ENCODE measurements at places on chromosomes 5 and 9. TPM values are rescaled to one million over a fixed set of nuclear protein-coding genes. Genes with fewer than 3 reads are reported as not detected.
A peak's percentile ranks its signal among the peaks of the same experiment; 100 is the strongest.

DNA sequence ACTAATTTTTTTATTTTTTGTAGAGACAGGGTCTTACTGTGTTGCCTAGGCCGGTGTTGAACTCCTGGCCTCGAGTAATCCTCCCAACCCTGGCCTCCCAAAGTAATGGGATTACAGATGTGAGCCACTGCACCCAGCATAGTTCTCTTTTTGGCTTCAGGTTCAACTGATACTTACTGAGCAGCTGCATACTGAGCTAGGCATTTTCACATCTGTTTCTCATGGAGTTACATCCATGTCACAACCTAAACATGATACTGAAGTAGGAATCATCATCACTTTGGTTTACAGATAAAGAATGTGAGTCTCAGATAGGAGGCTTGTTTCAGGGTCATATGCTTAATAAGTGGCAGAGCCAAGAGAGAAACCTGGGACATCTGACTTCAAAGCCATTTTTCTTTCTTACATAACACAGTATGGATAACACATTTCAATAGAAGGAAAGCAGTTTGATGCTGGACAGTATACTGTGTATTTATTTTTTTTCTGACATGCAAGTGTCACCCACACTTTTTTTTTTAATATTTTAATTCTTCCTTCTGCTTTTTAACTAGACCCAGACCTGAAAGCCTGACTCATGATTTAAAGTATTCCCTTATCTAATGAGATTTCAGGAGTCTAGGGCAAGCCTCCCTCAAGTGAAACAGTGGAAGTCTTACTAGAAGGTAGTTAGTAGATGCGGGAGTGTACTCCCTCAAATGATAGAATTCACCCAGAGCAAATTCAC lies 90.8 kb downstream of the HACD4 start:
- no peak for DNase-seq
- no peak overlapping the region for H3K27ac ChIP-seq
- H3K27me3 ChIP-seq = no peaks in the 10 kb centered on the region

DNA sequence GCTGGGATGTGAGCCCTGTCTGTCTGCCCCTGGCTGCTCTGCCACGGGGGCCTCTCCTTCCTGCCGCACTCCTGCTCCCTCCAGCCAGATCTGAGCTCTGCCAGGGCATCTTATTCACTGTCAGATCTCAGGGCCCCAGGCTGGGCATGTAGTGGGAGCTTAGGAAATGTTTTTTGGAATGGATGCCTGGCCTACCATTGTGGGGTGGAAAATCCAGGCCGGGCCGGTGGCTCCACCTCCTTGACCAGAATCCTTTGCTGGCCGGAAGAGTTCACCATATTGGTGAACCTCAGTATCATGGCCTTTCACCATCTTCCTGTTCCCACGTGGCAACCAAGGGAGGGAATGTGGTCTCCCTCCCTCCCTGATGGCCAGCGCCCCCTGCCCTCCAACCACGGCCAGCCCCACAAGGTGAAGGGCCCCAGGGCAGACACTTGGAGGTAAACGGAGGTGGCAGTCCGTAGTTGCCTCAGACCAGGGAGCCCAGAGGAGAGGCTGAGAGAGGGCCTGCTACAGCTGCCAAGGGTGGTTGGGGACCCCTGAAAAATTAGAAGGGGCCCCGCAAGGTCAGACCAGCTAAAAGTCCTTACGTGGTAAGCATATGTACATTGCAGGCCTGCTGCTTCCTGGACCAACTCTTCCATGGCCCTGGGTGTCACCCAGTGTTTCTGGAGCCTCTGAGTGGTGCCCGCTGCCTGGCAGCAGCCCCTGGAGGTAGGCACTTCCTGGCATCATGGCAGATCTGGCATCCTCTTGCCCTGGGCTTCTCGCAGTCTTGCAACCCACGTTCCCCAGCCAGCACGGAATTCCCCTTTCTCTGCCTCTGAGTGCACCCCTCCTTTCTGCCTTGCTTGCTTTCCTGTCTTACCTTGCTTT lies 153.3 kb downstream of the RGS3 start:
- no peaks in the 10 kb centered on the region for H3K36me3 ChIP-seq
- H3K4me3 ChIP-seq = no peak overlapping the region
- peaks cover 26% of the 10 kb centered on the region for H3K4me1 ChIP-seq
- no peaks in the 10 kb centered on the region for H3K27me3 ChIP-seq

DNA sequence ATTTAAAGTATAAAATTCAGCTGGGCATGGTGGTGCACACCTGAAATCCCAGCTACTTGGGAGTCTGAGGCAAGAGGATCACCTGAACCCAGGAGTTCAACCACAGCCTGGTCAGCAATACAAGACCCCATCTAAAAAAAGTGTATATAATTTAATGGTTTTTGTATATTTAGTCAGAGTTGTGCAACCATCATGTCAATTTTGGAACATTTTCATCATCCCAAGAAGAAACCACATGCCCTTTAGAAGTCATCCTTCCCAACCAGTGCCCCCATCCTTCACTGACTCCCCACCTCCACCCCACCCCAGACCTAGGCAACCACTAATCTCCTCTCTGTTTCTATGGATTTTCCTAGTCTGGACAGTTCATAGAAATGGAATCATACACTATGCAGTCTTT lies 18.8 kb upstream of the TEK start:
- H3K4me3 ChIP-seq = no peak overlapping the region
- no peaks in the 10 kb centered on the region for H3K36me3 ChIP-seq
- no peaks in the 10 kb centered on the region for H3K27me3 ChIP-seq
- H3K27ac ChIP-seq = no peak overlapping the region

GRCh38 chr5:139904566-139904815 lies 108.9 kb downstream of the PSD2 start:
- H3K36me3 ChIP-seq = no peaks in the 10 kb centered on the region
- H3K4me3 ChIP-seq = peak overlapping the region; percentile 32
- DNase-seq = no peak
- H3K27ac ChIP-seq = no peak overlapping the region
- peaks cover 75% of the 10 kb centered on the region for H3K27me3 ChIP-seq

DNA sequence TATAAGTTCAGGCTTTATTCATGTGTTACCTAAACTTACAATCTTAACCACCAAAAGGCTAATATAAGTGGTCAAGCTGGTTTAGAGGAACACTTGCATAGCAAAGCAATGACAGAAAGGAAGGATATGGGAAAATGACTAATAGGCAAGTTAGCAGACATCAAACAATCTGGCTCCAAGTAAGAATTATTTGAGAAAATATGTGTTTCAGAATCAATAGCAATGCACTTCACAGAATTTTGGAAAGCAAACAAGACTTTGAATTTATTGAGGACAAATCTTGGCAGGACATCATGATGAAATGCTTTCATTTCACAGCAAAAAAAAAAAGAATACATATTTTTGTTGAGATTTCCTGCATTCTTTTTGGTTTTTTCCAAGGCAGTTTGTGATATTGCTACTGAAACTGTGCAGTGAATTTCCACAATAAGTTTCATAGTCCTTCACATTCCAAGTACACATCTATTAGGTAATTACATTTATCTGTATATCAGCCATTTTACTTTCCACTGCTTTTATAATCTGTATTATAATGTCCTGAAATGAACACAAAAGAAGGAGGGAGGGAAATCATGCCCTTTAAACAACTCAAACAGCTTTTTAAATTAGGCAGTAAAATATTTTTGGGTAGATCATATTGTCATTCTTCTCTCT lies 417.9 kb downstream of the NR2F1-AS1 start:
- H3K4me1 ChIP-seq = no peaks in the 10 kb centered on the region
- H3K4me3 ChIP-seq = no peak overlapping the region
- H3K36me3 ChIP-seq = no peaks in the 10 kb centered on the region
- DNase-seq = no peak

DNA sequence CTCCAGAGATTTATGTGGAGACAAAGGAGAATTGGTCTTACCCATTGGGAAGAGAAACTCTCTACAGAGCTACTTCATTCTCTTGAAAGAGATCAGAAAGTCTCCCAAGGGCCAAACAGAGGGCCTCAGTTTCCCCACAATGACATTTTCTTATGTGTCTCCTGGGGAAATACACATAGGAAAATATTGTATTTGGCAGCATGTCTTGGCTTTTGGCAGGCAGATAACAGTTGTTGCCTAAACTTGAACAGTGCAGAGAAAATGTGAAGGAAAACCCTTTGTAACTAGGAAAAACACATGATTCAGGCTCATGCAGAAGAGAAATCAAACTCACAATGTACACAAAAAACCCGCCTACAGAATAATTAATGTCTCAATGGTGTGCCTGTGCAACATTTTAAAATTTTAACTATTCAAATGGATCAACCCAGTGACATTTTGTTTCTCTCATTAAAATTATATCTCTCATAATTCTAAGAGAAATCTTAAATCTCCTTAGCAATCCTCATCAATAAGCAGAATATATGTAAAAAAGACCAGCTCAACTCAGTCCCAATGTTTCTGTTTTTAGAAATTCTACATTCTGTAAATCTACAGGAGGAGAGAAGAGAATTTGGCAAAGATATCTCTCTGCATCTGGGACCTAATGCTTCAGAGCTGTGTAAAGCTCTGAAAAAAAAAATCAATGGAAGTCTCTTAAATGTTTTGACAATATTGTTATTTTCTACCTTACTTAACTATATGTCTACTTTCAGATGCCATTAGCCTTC lies 205.1 kb downstream of the ADAMTSL1 start:
- no peaks in the 10 kb centered on the region for H3K36me3 ChIP-seq
- no peak overlapping the region for H3K4me3 ChIP-seq
- no peak overlapping the region for H3K27ac ChIP-seq
- H3K4me1 ChIP-seq = no peaks in the 10 kb centered on the region

DNA sequence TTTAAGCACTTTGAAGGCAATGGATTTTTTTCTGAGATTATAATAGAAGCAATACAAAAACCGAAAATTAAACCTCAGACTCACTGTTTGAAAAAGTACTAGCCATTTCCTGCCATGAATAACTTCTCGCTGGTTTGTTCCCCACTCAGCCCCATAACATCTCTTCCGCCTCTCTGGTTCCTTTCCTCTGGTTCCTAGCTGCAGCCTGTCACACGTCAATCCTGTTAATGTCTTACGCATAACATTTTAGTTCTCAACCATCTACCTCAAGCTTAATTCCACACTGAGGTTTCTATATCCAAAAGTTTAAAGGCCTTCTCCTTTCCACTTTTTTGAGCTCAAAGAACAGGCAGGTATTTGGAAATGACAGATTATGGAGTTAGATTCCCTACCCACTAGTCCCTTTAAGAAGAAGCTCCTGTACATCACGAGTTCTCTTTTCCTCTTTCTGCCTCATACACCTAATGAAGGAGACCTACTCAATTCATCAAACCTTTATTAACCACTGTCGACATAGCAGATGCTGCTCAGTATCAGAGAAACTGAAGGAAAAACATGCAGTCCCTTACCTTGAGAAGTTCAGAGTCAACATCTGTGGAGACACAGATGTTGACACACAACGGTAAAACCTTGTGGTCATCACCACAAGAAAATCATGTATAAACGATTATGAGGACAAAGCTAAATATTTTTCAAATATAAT lies 243.0 kb upstream of the PTGER4 start:
- no peaks in the 10 kb centered on the region for H3K27me3 ChIP-seq
- no peaks in the 10 kb centered on the region for H3K36me3 ChIP-seq
- H3K4me3 ChIP-seq = no peak overlapping the region
- peaks cover 24% of the 10 kb centered on the region for H3K4me1 ChIP-seq
- peak overlapping the region; percentile 33 for H3K27ac ChIP-seq

Gene PRR16
- 2.7 TPM for polyA plus RNA-seq

Gene EQTN
- 0.34 TPM for polyA plus RNA-seq

Gene NMUR2
- polyA plus RNA-seq = 0.75 TPM

Gene ORM1
- 0.09 TPM for polyA plus RNA-seq

Measured in large intestine (tissue), 12 donors.